Fibroblast of the aortic adventitia (primary cell): ENCODE measurements at places on chromosomes 3 and 15. TPM values are rescaled to one million over a fixed set of nuclear protein-coding genes. Genes with fewer than 3 reads are reported as not detected.

The TRIM42 gene
- total RNA-seq = not detected in 2 replicates

The CDC25A gene
- 0.90 and 13.6 TPM in 2 replicates for total RNA-seq

The ACOX2 gene
- total RNA-seq = 19.2 and 29.5 TPM in 2 replicates

The CFAP92 gene
- 0.49 TPM in 1 of 2 replicates, not detected in the other for total RNA-seq

The RLBP1 gene
- not detected in 2 replicates for total RNA-seq

The TMEM207 gene
- total RNA-seq = not detected in 2 replicates

The CNTN3 gene
- total RNA-seq = 0.74 and 2.4 TPM in 2 replicates

The CTXND1 gene
- total RNA-seq = not detected in 2 replicates

The CASR gene
- total RNA-seq = not detected in 2 replicates

The WDR73 gene
- total RNA-seq = 26.8 and 38.0 TPM in 2 replicates
